ENCODE measurements at places on chromosomes 13 and 19. TPM values are rescaled to one million over a fixed set of nuclear protein-coding genes. Genes with fewer than 3 reads are reported as not detected.

- H3K36me3 ChIP-seq: peaks cover 57% of the 10 kb centered on the region
- H3K4me3 ChIP-seq: no peak overlapping the region
- no peaks in the 10 kb centered on the region for H3K27me3 ChIP-seq
- no peaks in the 10 kb centered on the region for H3K4me1 ChIP-seq
- DNase-seq: no peak
These were observed 35.8 kb downstream of the ZNF420 start for GRCh38 chr19:37114001-37114400.

DNA sequence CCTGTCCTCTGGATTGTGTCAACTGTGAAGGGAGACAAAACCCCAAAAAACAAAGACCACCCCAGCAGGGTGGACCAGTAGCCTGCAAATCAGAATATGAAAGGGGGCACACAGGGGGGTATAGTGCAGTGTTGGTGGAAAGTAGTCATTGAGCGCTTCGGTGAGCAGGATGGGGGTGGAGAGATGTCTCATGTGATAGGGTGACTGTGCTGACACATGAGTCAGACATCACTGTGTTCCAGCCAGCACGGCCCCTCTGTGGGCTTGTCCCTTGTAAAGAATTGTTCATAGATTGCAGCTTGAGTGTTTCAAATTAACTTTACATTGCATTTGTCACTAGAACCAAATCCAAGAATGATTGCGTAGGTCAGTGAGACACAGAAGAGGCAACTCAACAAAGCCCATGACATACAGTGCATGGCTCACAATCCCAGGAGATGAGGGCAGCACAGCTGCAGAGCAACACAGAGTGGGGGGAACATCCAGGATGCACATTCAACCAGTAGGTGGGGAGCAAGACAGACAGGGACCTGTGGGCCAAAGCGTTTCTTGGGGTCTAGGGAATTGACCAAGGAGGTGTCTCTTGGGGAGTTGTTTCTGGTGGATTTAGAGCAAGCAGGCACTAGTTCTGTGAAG is 7.5 kb downstream of the ZNF440 start:
- no peak overlapping the region for H3K27ac ChIP-seq
- DNase-seq: no peak
- H3K36me3 ChIP-seq: no peaks in the 10 kb centered on the region

DNA sequence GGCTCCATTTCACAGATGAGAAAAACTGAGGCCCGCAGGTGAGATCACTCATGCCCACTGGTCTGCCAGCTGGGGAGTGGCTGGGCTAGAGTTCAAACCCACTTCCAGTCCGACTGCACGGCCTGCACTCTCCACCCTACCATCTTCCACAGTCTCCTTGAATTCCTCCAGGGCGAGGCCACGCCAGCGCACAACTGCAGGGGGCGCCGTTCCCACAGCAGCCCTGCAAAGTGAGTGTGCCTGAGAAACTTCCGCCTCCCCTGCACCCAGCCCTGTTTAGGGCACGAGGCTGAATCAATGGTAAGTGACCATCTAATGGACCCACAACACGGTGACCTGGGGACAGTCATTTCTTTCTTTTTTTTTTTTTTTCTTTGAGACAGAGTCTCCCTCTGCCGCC is 829 bp upstream of the ATCAY start:
- no peak overlapping the region for H3K27ac ChIP-seq
- DNase-seq: no peak
- peaks cover 80% of the 10 kb centered on the region for H3K27me3 ChIP-seq
- no peak overlapping the region for H3K4me3 ChIP-seq

- H3K27ac ChIP-seq: no peak within 1 kb of the TSS
- no peaks in the 10 kb centered on the region for H3K27me3 ChIP-seq
- peaks cover 37% of the 10 kb centered on the region for H3K4me1 ChIP-seq
- H3K4me3 ChIP-seq: peak within 1 kb of the TSS; percentile 15
- peak; percentile 83 for DNase-seq
- no peaks in the 10 kb centered on the region for H3K36me3 ChIP-seq
These were observed at the start of gene LMTK3 for GRCh38 chr19:48511800-48512503. Gene LMTK3, minus strand, starts transcription at chr19:48511835. Its CDS starts 259 bp downstream, at chr19:48511576.

DNA sequence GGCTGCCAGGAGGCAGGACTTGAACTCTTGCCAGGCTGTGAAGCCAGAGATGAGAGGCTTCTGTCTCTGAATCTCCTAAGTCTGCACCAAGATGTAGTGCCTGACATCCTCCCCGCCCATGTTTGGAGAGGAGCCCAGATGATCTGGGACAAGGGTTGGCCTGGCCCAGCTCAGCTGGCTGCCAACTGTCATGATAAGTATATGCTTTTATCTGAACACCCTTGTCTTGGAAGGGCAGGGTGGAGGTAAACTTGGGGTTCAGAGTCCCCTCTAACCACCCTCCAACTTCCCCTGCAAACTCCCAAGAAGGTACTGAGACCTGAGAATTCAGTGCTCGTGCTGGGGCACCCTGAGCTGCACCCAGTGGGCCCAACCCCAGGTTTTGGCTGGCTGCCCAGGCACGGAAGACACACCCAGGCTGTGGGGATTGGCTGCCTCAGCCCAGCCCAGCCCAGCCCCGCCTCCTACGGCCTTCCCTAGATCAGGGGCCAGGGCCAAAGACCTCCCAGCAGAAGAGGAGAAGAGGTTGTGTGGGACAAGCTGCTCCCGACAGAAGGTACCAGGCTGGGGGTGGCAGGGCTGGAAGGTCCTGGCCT is at the start of gene CYP4F12:
CYP4F12 (plus strand) TSS at position 508 of the 596 bp plus-strand sequence. CDS start 443 bp downstream, outside the sequence.
- H3K4me3 ChIP-seq: no peak within 1 kb of the TSS
- H3K4me1 ChIP-seq: no peaks in the 10 kb centered on the region
- DNase-seq: peak; percentile 77
- no peaks in the 10 kb centered on the region for H3K36me3 ChIP-seq

GRCh38 chr13:86403181-86403580 is 604.0 kb upstream of the SLITRK6 start:
- H3K4me1 ChIP-seq: no peaks in the 10 kb centered on the region
- no peaks in the 10 kb centered on the region for H3K27me3 ChIP-seq
- DNase-seq: no peak
- H3K36me3 ChIP-seq: no peaks in the 10 kb centered on the region
- no peak overlapping the region for H3K4me3 ChIP-seq

DNA sequence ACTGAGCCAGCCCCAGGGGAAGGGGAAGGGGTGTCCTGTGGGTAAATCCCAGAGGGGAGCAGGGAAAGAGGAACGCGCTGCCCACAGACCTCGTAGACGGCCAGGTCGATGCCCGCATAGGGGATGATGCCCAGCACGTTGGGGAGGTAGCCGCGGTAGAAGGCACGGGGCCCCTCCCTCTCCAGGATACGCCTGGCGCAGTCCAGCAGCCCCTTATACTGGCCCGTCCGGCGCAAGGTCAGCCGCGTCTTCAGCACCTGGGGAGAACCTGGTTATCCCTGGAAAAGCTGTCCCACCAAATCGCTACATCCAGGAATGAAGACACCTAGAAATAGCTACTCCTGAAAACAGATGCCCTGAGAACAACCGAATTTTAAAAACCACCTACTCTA is 7.4 kb downstream of the SLC25A23 start:
- H3K4me1 ChIP-seq: no peaks in the 10 kb centered on the region
- no peak overlapping the region for H3K27ac ChIP-seq
- DNase-seq: no peak
- no peak overlapping the region for H3K4me3 ChIP-seq
- H3K27me3 ChIP-seq: no peaks in the 10 kb centered on the region

- no peak overlapping the region for H3K4me3 ChIP-seq
- DNase-seq: peak; percentile 81
- H3K27me3 ChIP-seq: no peaks in the 10 kb centered on the region
- H3K27ac ChIP-seq: no peak overlapping the region
- peaks cover 41% of the 10 kb centered on the region for H3K4me1 ChIP-seq
- H3K36me3 ChIP-seq: peaks cover 9% of the 10 kb centered on the region
These were observed 1.5 kb downstream of the ATP8B3 start for GRCh38 chr19:1810439-1811160.

DNA sequence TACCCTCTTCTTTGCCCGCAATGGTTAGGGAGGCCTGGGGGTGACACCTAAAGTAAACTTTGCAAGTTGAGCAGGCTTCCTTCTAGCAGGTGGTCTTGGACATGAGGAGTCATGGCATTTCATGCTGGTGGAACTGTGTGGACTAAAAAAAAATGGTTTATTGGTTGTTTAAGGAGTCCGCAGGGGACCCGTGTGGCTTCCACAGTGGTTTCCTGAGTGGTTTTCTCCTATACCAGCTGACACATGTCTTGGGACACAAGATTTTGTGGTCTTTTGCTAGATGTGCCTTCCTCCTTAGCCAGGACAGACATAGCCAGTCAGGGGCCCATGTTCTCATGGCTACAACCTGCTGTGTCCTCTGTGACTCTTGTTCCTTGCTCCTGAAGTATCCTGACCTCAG is 1.5 kb downstream of the ZNF543 start:
- H3K4me3 ChIP-seq: peak overlapping the region; percentile 66
- H3K27ac ChIP-seq: no peak overlapping the region
- H3K36me3 ChIP-seq: peaks cover 34% of the 10 kb centered on the region
- peaks cover 19% of the 10 kb centered on the region for H3K4me1 ChIP-seq

DNA sequence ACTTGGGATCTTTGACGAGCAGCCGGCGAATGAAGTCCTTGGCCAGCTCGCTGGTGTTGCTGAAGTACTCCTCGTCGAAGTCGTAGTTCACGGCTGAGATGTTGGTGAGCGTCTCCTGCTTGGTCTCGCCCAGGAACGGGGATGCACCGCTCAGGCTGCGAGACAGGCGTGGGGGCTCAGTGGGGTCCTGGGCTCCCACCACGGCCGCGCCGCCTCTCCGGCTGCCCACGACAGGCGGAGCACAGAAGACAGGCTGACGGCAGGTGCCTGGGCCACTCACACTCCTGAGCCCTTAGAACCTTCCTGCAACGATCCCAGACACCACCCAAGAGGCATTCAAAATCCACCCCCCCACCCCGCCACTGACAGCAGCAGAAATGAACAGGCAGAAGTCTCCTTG is 9.9 kb downstream of the DAPK3 start:
- H3K4me3 ChIP-seq: no peak overlapping the region
- H3K27ac ChIP-seq: no peak overlapping the region
- H3K36me3 ChIP-seq: peaks cover 93% of the 10 kb centered on the region

GRCh38 chr19:14135355-14135754 is 1.0 kb downstream of the ASF1B start:
- H3K27me3 ChIP-seq: no peaks in the 10 kb centered on the region
- no peak for DNase-seq
- H3K4me3 ChIP-seq: no peak overlapping the region
- peaks cover 17% of the 10 kb centered on the region for H3K4me1 ChIP-seq

DNA sequence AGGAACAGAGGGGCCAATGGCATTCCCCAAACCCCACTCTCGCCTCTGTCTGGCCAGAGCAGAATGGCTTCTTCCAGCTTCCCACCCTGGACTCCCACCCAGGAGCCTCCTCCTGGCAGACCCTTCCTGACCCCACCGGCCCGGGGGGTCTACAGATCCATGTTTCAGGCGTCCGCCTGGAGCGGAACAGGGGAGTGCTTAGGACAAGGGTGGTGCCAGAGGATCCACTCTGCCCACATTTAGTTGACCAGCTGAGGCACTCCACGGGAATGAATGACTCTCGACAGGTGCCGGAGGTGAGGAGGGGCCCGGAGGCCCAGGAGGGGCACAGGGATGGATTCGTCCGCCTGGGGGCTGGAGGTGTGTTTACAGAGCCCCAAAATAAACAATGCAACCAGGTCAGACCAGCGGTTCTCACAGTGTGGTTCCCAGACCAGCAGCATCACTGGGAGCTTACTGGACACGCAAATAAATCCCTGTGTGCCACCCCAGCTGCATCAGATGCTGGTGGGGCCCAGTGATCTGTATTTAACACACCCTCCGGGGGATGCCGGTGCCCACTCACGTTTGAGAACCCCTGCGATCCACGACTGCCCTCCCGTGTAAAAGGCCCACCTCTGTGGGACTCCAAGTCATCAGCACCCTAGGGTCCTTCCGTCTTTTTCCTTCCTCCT is 15.1 kb upstream of the NCCRP1 start:
- DNase-seq: no peak
- no peaks in the 10 kb centered on the region for H3K27me3 ChIP-seq
- H3K4me3 ChIP-seq: no peak overlapping the region
- H3K27ac ChIP-seq: no peak overlapping the region

DNA sequence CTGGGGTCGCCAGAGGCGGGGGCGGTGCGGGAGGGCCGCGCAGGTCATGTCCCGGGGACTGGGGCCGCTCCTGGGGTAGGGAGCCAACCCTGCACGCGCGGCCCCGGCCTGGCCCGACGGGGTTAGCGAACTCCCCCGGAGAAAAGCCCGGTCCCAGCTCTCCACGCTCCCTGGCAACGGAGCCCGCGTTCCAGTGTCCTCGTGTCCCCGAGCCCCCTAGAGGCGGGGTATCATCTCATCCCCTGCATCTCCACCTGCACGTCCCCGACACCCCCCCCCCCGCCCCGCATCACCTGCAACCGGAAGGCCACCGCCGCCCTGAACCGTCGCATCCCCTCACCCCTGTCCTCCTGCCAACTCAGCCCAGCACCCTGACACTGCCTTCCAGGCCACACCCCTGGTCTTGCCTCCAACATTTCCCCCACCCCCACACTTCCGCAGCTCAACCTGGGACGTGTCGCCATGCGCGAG is 2.7 kb downstream of the WDR88 start:
- DNase-seq: no peak
- no peak overlapping the region for H3K27ac ChIP-seq
- peaks cover 18% of the 10 kb centered on the region for H3K36me3 ChIP-seq
- H3K27me3 ChIP-seq: peaks cover 5% of the 10 kb centered on the region
- no peaks in the 10 kb centered on the region for H3K4me1 ChIP-seq

DNA sequence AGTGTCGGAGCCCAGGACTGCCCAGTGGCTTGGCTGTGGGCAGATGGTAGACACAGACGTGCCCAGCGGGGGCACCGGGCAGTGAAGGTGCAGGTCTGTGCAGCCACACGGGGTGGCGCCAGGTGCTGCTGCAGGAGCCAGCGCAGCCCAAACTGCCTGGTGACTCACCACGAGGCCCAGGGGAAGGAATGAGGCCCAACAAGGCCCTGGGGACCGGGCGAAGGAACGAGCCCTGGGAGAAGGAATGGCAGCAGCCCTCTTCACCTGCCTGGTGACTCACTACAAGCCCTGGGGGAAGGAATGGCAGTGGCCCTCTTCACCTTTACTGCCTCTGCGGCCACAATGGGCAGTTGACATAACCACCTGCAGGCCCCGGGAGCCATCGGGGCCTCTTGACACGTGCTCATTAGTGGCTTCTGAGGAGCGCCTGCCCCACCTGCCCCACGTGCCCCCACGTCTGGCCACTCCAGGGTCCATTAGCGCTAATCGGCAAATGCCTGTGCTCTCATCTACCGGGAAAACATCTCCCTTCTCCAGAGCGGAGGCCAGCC is 9.3 kb downstream of the MED16 start:
- H3K36me3 ChIP-seq: peaks cover 77% of the 10 kb centered on the region
- H3K4me3 ChIP-seq: no peak overlapping the region
- H3K4me1 ChIP-seq: no peaks in the 10 kb centered on the region
- H3K27ac ChIP-seq: no peak overlapping the region
- H3K27me3 ChIP-seq: no peaks in the 10 kb centered on the region
- no peak for DNase-seq

The OR7C1 gene
- polyA plus RNA-seq: under 0.01 TPM

The NCAN gene
- polyA plus RNA-seq: not detected

The CYP4F8 gene
- not detected for polyA plus RNA-seq

The CEACAM20 gene
- polyA plus RNA-seq: not detected

The DCT gene
- polyA plus RNA-seq: 0.06 TPM

The GIPR gene
- polyA plus RNA-seq: 1.7 TPM

The OR7A17 gene
- not detected for polyA plus RNA-seq

The NLRP9 gene
- polyA plus RNA-seq: not detected

Measured in spleen (tissue), 13 donors.